SK-N-SH (cell line): ENCODE measurements at places on chromosomes 5 and 9. TPM values are rescaled to one million over a fixed set of nuclear protein-coding genes. Genes with fewer than 3 reads are reported as not detected.

GRCh38 chr9:104960662-104961061 lies 32.7 kb upstream of the ABCA1 start:
- H3K27ac ChIP-seq: no peak overlapping the region
- no peaks in the 10 kb centered on the region for H3K4me1 ChIP-seq
- no peak for DNase-seq

GRCh38 chr9:24793787-24794186 lies 248.1 kb upstream of the IZUMO3 start:
- no peak overlapping the region for H3K27ac ChIP-seq
- no peaks in the 10 kb centered on the region for H3K27me3 ChIP-seq
- DNase-seq: no peak
- no peaks in the 10 kb centered on the region for H3K36me3 ChIP-seq
- H3K4me1 ChIP-seq: no peaks in the 10 kb centered on the region
- no peak overlapping the region for H3K4me3 ChIP-seq

DNA sequence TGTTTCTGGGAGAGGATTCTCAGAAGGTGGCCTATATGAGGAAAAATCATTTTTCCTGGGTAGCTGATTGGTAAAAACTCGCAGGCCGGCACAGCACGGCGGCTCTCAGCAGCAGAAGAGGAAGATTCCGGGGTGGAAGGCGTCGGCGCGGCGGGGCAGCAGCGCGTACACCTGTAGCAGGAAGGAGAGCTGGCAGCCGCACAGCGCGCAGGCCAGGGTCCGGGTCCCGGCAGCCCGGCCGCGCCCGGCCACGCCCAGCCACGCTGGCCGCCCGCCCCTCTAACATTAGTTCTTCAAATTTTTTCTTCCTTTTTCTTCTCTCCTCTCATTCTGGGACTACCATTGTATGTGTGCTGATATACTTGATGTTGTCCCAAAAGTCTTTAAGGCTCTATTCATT lies 24.8 kb upstream of the ZNF618 start:
- H3K27ac ChIP-seq: no peak overlapping the region
- H3K4me3 ChIP-seq: no peak overlapping the region
- H3K36me3 ChIP-seq: no peaks in the 10 kb centered on the region
- no peaks in the 10 kb centered on the region for H3K4me1 ChIP-seq
- no peak for DNase-seq
- no peaks in the 10 kb centered on the region for H3K27me3 ChIP-seq

Gene FOXI1
- not detected in 2 replicates for polyA plus RNA-seq

Gene PHF24
- not detected in 2 replicates for polyA plus RNA-seq
